ENCODE measurements at places on chromosomes 3 and 15.

DNA sequence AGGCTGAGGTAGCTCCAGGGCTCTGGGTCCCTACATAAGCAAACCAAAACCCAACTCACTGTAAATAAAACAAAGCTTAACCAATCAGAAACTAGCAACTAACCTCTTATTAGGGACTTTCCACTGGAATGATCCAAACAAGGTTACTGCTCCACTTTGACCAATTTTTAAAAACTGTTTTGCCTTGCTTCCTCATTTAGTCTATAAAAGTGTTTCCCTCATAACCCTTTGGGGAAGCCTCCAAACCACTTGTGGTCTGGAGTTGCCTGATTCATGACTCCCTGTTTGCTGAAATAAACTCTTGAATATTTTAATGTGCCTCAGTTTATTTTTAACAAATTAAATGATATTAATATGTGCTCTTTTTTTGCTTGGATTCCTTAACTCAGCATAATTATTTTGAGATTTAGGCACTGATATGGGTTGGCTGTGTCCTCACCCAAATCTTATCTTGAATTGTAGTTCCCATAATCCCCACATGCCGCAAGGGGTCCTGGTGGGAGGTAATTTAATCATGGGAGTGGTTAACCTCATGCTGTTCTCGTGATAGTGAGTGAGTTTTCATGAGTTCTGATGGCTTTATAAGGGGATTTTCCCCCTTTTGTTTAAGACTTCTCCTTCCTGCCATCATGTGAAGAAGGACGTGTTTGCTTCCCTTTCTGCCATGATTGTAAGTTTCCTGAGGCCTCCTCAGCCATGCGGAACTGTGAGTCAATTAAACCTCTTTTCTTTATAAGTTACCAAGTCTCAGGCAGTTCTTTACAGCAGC is 90.6 kb downstream of the CD200R1L start:
- no peak for DNase-seq

- peak; percentile 81 for DNase-seq
Measured at GRCh38 chr3:69120879-69121464, 1.4 kb downstream of the LMOD3 start.

DNA sequence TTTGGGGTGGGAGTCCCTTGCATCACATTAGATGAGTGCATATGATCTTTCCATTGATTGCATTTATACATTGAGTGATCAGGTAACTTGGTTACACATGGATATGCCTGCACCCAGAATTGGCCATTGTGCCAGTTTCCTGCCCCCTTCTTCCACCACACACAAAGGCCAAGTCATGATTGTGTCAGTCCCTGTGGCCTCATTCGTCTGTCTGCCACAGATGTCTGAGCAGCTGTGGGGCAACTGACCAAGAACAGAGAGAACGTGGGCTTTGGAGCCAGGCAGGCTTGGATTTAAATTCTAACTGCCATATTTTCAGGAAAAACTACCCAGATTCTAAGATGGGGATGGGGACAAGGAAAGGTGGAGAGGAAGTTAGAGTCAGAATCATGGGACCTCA is 27.0 kb downstream of the CCNL1 start:
- DNase-seq, result no peak

DNA sequence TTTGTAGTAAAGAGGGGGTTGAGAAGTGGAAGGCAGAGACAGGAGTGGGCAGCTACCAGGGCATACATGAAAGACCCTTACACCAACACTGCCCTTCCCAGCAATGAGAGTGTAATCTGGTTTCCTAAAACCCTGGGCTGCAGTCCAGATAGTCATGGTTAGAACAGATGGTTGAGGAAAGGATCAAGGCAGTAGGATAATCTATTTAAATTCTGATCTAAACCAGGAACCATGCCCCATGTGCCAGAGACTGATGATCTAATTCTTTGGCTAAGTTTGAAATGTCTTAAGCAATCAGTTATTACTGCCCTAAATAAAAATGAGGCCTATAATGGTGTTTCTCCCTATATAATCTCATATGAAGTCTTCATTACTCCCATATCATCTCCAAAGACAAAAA is 59.6 kb downstream of the PRTG start:
- no peak for DNase-seq

GRCh38 chr3:136336329-136337100 is 86.4 kb downstream of the PCCB start:
- no peak for DNase-seq

- no peak for DNase-seq
Measured at GRCh38 chr15:64696481-64696880, 78.9 kb downstream of the RBPMS2 start.

GRCh38 chr15:88878720-88879184 is 16.6 kb downstream of the HAPLN3 start:
- no peak for DNase-seq

DNA sequence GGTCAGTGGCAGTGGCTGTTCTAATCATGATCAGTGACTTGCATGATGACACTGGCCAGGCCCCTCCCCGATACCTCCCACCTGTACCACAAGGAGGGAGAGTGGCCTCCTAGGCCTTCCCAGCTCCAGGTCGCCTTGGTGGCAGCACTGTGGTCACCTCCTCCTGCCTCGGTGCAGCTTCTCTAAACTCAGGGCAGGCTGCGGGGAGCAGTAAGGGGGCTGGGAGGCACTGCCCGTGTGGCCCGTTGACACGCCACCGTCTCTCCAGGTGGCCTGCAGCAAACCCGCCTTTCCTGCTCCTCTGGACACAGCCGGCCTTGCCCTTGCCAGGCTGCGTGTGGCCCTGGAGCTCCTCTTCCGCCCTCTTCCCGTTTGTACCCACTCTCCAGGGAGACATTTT is 184.1 kb downstream of the XXYLT1 start:
- no peak for DNase-seq

DNA sequence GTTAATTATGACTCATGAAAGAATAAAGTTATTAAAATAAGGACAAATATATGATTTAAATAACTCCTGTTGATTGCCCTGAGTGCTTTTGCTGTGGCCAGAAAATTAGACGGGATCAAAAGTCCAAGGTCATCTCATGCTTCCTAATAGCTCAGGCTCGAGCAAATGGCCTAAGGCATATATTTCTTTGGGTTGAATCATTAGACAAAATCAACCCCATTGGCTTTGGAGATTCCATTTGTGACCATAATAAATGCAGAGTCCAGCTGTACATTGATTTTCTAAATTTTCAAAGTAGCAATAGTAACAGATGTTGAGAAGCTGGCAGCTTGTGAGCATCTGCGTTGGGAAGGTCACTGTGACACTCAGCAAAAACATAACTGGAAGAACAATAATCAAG is 464.5 kb upstream of the TGFBR2 start:
- DNase-seq, result no peak

DNA sequence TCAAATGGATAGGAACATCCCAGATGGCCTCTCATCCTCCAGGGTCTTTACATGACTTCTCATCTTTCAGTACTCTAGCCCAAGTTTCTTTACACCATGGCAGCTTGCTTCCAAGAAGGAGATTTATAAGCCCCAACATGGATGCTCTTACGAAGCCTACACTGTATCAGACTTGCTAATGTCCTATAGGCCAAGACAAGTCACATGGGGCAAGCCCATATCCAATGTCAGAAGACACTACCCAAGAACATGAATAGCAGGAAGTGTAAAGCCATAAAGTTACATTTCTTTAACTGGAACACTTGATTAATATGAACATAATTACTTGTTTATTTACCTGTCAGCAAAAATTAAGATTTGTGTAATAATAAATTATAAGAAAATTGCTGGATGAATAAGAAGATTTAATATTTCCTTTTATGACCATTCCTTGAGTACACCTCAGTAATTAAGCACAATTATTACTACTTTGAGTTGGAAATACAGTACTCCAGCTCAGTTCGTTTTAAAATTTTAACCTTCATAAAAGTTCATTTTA is 5.1 kb downstream of the SPESP1 start:
- DNase-seq, result no peak

- DNase-seq, result no peak
Measured at GRCh38 chr3:104474011-104474410, 892.7 kb upstream of the ALCAM start.

DNA sequence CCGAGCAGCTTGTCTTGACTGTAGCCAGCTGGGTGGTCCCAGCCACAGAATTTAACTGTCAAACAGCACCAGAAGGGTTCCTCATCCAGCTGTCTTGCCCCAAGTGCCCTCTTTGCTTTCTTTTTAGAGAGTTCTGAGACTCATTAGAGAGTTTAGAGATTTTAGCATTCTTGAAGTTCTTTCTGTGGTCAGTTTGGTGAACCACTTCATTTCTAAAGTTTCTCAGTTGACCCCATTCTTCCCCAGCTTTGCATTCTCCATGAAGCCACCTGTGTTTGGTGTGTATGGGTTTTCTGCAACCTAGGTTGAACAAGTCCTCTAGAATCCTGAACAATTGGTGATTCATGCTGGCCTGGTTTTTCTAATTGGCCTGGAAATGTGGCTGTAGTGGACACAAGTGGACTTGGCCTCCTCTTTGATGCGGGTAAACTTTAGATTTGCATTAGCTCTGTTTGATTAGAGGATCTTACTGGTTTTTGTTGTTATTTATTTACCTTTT is 33.7 kb downstream of the FLNB start:
- DNase-seq, result no peak

DNA sequence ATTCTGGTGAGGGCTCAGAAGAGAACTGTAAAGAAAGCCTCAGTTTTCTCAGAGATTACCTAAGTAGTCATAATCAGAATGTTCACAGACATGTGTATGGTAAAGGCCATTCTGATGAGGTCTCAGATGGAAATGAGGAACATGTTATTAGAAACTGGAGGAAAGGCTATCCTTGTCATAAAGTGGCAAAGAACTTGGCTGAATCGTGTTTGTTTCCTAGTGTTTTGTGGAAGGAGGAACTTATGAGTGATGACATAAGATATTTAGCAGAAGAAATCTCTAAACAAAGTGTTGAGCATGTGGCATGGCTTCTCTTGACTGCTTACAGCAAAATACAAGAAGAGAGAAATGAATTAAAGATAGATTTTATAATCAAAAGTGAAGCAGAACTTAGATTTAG is 12.8 kb upstream of the KLHL40 start:
- no peak for DNase-seq

- DNase-seq, result no peak
Measured at GRCh38 chr15:82802497-82802896, 3.4 kb downstream of the FSD2 start.

DNA sequence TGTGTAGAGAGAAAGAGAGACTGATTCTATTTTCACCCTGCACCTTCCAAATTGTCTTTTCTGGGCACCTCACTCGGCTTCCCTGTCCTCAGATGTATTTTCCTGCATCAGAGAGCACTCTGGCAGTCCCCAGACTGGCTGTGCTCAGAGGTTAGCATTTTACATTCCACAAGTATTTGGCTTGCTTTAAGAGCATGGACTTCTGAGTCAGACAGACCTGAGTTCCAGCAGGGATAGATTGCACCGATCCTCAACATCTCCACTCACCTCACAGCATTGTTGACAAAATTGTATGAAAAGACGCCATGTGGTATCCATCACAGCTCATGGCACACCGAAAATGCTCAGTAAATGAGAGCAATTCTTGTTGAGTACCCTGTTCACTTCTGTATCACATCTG is 45.6 kb downstream of the SST start:
- no peak for DNase-seq

DNA sequence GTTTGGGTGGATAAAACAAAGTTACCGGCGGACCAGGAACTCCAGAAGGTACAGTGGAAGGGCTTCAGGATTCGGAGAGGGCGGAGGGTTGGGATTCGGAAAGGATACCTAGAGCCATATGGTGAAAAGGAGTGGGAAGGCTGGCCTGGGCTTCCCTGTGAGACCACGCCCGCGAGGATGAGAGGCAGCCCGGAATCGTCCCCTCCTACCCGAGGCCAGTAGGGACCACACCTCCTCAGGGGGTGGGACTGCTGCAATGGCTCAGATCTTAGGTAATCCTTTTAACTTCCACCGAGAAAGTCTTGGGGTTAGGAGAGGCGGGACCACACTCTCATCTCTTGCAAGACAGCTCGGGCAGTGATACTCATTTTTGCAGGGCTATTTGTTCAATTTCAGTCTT is 511.3 kb downstream of the OCA2 start:
- DNase-seq, result no peak

- no peak for DNase-seq
Measured at GRCh38 chr15:35115155-35115725, 30.1 kb upstream of the NANOGP8 start.

- DNase-seq, result no peak
Measured at GRCh38 chr15:93460717-93461116, 371.7 kb upstream of the RGMA start.

DNA sequence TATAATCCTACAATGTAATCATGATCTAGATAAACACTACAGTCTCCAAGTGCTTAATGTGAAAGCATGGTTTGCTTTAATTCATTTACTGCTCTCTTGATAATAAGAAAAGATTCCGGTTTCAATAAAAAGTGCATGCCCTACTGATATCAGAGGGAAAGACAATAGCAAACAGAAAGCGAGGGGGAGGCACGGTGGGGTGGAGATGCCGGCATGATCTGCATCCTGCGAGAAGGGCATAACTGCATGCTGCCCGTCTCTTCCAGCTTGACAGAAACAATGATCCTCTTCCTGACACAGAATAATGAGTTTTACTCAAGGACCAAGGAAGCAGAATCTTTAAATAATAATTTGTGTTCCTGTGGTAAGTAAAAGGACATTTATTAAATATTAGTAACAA is 51.7 kb downstream of the GOLIM4 start:
- no peak for DNase-seq

DNA sequence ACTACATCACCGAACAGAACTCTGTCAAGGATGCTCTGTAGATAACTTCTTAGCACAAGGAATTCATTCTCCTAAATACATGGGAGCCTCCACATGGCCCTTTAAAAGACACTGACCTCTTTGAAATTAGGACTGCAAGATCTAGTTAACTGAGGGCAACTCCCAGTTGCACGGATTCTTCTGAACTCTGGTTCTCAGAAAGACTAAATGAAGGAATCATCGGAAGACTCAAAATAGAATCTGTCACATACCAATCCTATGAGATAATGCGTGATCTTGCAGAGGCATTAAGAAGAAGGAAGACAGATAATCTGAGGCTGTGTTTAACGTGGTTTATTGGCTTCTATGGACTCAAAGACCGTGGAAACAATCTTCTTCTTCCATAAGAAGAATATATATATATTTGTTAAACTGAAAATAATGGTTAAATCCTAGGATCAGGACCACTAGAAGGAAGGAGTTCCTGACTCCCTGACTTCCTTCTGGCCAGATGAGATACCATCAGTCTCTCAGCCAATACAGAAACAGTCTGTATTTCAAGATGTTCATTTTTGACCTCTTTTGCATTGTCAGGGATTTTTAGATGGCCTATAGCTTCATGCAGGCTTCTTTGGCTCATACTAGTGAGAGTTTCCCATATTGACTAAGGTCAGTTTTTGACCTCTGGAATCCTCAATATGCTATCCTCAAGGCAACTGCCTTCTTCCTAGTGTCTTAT is 33.9 kb upstream of the TBC1D23 start:
- DNase-seq, result no peak

- DNase-seq, result no peak
Measured at GRCh38 chr15:69756440-69756839, 303.8 kb downstream of the RPLP1 start.

GRCh38 chr15:39388118-39388517 is 192.8 kb upstream of the THBS1 start:
- no peak for DNase-seq
